ENCODE measurements at places on chromosomes 7 and 10. TPM values are rescaled to one million over a fixed set of nuclear protein-coding genes. Genes with fewer than 3 reads are reported as not detected.

The PRSS2 gene
- not detected for polyA plus RNA-seq

- DNase-seq, result no peak
These were observed 46.4 kb downstream of the ZNF680 start for GRCh38 chr7:64516451-64516850.

The PTPRZ1 gene
- not detected for polyA plus RNA-seq

The SLC16A12 gene
- polyA plus RNA-seq, result not detected

GRCh38 chr7:17041324-17041723 lies 159.5 kb upstream of the AGR3 start:
- DNase-seq, result peak; percentile 99

The NAT16 gene
- polyA plus RNA-seq, result not detected

- no peak for DNase-seq
These were observed 14.8 kb downstream of the ACSM6 start for GRCh38 chr10:95208702-95209391.

The MRLN gene
- polyA plus RNA-seq, result not detected

The C10orf95 gene
- 0.74 TPM for polyA plus RNA-seq

- DNase-seq, result no peak
These were observed 55.6 kb upstream of the TMEM248 start for GRCh38 chr7:66865290-66865864.

Measured in CD14-positive monocyte (primary cell).